HTR-8/SVneo (cell line): ENCODE measurements at places on chromosomes 12 and 14.

GRCh38 chr12:11758510-11759493 lies 109.3 kb downstream of the ETV6 start:
- DNase-seq = no peak

- DNase-seq = no peak
Observed at GRCh38 chr14:98957211-98958047, 314.6 kb downstream of the BCL11B start.

- no peak for DNase-seq
Observed at GRCh38 chr12:109765446-109765810, 51.8 kb downstream of the FAM222A start.

DNA sequence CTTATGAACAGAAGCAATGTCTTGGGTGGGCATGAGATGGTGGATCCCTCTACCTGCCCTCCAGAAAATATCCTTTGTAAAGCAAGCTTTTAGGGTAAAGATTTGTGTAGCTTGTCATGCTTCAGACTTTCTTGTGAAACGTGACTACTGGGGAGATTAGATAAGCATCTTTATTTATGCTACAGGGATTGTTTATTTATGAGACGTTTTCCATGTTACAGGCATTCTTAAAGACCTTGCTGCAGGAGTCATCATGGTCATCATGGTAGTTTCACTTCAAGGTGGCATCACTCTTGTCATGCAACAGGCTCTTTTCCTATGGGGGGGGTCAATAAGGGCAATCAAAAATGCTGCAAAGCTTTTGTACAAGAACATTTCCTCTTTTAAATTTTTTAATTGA lies 8.2 kb upstream of the MIS18BP1 start:
- no peak for DNase-seq

GRCh38 chr14:96741151-96741977 lies 55.8 kb upstream of the VRK1 start:
- peak; percentile 53 for DNase-seq

GRCh38 chr12:131218026-131218922 lies 264.6 kb downstream of the ADGRD1 start:
- DNase-seq = no peak

DNA sequence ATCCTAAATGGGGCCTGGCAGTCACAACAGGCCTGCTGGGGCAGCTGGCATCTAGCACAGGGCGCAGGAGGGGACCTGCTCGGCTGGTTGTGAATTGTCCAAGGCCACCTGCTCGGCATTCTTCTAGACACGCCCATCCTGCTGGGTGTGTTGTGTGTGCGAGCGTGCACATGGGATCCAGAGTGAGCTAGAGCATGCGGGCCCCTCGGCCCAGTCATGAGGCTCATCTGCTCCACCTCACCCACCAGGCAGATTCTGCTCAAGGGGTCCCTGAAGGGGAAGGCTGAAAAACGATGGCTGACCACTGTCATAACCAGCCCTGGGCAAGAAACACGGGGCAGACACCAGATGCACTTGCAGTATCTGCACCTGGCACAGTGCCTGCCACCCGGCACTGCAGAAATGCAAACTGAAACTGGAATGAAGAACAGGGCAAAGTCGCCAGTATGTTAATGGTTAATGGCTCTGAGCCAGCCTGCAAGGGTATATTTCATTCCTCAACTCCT lies 31.8 kb downstream of the MAX start:
- DNase-seq = no peak

- DNase-seq = no peak
Observed at GRCh38 chr14:91363776-91364523, 53.7 kb downstream of the CCDC88C start.

DNA sequence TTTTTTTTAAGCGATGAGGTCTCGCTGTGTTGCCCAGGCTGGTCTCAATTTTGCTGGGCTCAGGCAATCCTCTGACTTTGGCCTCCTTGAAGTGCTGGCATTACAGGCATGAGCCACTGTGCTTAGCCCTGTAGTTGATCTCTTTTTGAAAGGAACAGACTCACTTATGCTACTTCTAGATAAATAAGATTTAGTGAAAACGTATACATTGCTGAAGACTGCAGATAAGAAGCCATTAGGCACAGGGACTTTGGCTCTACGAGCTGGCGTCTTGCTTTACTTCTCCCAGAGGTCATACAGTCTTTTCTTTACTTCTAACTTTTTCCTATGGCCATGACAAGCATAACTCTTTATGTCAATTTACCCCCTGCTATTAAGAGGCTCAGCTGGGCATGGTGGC lies 9.4 kb downstream of the PTGR2 start:
- no peak for DNase-seq

DNA sequence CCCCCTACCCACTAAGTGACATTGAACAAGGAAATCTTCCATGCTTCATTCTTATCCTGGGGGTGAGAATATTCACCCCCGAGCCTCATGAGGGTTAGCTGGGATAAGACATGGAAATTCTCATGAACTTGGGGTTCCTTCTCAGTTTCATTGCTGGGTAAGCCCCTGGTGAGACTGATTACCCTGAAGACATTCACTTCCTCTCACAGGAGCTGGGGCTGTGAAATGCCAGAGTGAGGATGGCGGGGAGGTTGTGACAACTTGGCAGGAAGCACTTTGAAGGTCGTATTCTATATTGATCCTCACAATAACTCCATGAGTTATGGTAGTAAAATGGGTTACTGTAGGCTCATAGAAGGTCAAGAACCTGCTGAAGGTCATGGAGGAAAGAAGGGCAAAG lies 43.5 kb downstream of the ESRRB start:
- no peak for DNase-seq

GRCh38 chr12:98916106-98916505 lies 271.0 kb downstream of the APAF1 start:
- no peak for DNase-seq

DNA sequence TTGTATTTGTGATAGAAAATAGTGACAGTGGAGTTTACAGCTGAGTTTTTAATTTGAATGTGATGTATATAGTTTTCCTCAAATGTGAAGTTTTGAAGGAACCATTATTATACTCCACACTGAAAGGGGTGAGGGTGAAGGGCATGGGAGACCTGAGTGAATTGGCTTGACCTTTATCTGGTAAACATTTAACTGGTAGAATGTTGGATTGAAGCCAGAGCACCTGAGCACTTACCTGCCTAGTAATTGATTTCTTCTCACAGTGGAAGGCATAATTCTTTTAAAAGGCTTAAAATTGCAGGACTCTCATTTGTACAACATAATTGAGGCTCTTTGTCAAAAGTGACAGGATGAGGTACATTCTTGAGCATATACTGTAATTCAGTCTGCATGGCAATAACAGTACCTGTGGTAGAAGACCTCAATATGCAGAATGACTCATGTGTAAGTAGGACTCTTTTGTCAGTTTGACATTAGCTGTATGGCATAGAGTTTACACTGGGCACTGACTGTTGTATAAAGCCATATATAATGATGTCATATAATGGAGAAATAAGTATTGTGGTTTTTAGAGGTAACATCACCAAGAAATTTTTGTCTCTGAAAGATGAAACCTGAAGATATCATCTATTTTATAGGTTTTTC lies 309.6 kb downstream of the TMTC2 start:
- DNase-seq = no peak

DNA sequence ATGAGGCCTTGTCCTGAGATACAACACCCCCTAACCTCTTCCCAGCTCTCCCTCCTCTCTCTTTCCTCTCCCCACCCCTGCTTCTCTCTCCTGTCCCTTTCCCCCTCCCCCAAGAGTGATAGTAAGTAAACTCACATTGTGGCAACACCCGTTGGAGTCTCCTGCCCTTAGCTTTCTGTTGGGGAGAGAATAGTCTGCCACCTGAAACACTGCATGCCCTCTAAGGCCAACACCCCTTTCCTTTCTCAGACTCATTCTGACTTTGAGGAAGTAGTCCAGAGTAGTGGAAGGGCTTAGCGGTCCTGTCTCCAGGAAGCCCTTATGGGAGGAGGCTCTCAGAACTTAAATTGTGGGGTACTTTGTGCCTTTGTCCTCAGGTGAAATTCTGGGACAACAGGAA lies 95.2 kb downstream of the PRKCH start:
- DNase-seq = no peak

DNA sequence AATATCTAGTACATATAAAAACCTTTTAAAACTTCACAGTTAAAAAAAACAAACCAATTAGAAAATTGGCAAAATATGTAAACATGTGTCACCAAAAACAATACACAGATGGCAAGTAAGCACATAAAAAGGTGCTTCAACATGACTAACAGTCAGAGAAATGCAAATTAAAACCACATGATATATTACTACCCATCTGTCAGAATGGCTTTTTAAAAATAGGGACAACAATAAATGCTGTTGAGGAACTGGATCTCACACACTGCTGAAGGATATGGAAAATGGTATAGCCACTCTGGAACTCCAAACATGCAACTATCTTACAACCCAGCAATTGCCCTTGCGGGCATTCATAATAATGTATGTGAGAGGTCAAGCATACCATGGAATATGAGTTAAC lies 1153.6 kb downstream of the FLRT2 start:
- no peak for DNase-seq

DNA sequence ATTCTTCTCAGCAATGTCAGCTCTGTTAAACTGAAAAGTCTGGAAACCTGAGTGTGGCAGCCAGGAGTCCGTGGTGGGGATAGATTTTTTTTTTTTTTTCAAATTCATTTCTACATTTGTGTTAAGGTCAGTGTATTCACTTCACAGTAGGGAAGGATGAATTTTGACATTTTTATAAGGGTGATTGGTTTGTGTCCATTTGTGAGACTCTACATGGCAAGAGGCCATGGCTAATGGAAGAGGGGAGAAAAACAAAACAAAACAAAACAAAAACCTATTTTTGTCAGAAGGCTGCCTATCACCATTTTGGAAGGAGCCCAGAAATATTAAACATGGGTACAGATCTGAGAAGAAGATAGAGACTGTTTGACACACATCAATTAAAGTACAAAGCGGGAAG lies 176.1 kb downstream of the RMST start:
- DNase-seq = no peak

DNA sequence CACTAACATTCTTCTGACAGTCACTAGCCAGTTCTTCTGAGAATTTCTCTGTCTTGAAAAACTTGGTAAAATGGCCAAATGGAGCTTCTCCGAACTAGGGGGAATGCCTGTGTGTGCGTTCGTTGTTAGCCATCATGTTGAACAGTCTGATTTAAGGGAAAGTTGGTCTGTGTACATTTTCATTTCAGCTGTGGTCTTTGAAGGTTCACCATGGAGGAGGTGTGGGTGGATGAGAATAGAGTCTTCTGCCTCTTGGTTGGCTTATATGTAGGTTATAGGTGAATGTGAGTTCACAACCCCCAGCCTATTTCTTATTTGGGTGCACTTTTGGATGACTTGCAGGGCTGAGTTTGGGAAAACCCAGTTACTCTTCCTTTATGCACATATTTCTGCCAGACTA lies 12.9 kb downstream of the ETV6 start:
- no peak for DNase-seq

DNA sequence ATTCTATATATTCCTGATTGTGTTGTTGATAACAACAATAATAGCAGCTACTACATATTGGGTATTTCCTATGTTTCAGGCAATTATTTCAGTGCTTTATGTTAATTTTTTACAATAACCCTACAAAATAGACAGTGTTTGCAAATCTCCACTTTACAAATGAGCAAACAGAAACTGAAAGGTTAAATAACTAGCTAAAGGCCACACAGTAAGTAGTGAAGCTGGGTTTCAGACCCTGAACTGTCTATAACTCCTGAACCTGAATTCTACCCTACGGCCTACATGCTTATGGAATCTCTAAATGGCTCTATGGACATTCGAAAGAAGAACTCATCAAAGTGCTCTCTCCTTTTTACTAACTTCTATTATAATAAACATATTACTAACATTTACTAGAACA lies 19.7 kb upstream of the NUDT4 start:
- no peak for DNase-seq

DNA sequence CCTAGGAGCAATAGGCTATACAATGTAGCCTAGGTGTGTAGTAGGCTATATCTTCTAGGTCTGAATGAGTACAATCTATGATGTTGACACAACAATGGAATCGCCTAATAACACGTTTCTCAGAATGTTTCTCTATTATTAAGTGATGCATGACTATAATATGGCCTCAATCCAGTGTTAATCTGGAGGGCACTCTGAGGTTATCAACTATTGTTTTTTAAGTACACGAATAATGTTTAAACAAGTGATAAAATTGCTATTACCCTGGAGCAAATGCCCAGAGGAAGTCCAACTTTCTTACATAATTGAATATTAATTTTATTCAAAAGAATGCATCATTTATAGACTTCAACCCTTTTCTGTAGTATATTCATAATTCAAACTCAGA lies 16.4 kb upstream of the CNIH1 start:
- no peak for DNase-seq

DNA sequence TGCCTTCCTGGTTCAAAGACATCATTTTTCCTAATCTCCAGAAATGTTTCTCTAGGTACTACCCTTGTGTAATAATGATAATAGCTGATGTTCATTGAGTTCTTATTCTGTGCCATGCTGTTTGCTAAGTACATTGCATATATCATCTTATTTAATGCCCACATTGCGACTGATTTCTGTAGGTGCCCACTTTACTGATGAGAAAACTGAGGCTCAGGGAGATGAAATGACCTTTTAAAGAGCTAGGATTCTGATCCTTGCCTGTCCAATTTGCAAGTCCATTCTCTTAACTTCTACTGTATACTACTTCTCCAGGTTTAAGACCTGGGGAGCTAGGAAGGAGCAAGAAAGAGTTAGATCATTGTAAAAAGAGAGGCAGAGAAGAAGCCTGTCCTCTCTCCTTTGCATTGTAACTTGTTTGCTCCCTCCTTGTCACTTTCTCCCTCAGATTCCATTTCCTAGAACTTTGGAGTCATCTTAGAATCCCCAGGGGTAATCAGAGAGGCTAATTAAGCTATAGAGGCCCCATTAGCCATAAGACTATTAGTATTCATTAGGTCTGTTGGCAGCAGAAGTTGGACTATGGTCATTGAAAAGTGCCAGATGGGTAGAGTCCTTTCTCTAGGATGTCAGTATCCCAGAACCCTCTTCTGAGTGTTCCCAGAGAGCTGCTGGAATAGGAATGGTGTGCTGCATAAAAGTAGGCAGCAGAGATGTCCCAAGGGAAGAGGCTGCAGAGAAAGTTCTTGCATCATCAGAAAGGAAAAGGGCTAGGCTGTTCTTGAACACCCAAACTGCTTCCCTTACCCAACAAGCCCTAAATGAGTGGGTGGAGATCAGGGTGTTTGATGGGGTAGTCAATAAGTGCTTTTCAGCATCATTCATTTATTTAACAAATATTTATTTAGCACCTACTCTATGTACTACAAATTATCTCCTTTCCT lies 3.1 kb downstream of the DGKA start:
- no peak for DNase-seq

- DNase-seq = peak; percentile 92
Observed at GRCh38 chr14:53953002-53953827, 3.4 kb downstream of the BMP4 start.
